ENCODE measurements at places on chromosomes 11 and 22. TPM values are rescaled to one million over a fixed set of nuclear protein-coding genes. Genes with fewer than 3 reads are reported as not detected.
A peak's percentile ranks its signal among the peaks of the same experiment; 100 is the strongest.

- DNase-seq = no peak
Measured at GRCh38 chr11:8937159-8937558, 4.4 kb upstream of the C11orf16 start.

GRCh38 chr11:104918113-104918824, 20.0 kb upstream of the CASP12 start:
- no peak for DNase-seq

GRCh38 chr11:44905131-44905866, 45.4 kb downstream of the TP53I11 start:
- DNase-seq = no peak

GRCh38 chr11:128889657-128890213, 1.4 kb upstream of the KCNJ5 start:
- no peak for DNase-seq

DNA sequence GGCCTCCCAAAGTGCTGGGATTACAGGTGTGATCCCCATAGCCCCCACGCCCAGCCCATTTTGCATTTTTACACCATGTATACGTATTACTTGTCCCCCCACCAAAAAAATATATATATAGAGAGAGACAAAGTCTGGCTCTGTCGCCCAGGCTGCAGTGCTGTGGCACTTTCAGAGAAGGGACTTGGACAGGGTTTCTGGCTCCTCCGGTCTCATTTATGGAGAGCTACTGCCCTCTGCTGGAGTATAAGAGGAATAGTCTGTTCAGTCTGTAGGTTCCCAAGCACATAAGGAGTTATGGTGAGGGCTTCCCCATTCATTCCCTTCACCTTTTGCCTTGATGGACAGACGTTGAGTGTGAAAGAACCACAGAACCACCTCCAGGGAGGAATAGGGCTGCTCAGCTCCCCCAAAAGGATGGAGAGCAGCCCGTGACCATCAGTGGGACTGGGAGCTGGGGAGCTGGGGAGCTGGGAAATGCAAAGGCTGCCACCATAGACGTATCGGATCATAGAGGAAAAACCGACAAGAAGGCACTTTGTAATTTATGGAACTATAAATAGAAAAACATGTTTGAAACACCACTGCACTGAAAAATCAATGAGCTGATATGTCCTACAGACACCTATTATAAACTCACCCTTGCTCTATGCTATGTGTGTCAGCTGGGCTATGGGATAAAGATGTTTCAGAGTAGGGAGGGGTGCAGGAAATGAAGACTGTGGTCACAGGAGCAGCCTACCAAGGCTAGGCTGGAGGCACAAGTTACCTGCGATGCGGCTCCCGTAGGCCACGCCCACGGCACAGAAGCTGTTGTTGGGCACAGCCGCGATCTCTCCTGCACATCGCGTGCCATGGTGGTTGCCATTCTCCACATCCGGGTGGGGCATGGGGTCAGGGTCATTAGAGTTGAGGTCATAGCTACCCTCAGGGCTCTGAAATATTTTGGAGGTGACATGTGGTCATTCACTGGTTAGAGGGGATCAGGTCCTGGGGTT, 5.2 kb downstream of the PCSK7 start:
- peak; percentile 76 for DNase-seq

GRCh38 chr11:93844568-93844967, 5.8 kb downstream of the VSTM5 start:
- peak; percentile 34 for DNase-seq

DNA sequence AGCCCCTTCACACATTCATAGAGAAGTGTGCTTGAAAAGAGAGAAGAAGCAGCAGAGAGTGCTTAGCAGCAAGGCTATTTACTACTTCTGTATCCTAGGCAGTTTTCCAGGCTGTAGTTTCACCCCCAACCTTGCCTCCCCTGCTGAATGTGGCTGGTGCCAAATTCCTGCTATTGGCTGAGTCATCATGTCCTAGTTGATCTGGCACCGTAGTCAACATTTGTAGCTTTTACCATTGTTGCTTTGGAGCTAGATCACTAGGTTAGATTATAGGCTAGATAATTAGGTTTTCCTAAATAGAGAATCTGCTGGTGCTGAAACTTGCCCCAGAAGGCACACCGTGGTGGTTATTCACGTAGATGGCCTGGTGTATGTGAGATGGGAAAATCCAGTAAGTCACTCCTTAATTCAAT, 32.7 kb downstream of the ARHGAP42 start:
- DNase-seq = no peak

DNA sequence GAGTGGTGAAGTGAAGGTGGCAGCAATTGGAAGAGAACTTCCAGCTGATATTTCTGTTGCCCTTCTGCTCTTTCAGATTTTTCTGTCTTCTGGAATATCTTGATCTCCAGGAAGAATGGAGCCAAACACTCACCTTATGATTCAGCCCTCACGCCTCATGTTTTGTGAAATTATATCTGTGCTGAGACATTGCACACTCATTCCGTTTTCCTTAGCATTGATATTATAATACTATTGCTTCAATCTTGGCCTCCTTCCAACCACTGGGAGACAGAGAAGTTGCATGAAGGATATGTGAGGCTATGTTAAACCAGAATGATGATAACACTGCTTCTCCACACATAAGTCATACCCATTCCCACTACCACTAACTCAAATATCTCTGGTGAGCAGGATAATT, 177.9 kb downstream of the ETS1 start:
- DNase-seq = no peak

The OR8D2 gene
- not detected for total RNA-seq

The DAGLA gene
- total RNA-seq = 0.98 TPM

The LARGE2 gene
- 0.16 TPM for total RNA-seq

The ART1 gene
- total RNA-seq = not detected
